Activated CD8-positive, alpha-beta memory T cell treated with anti-CD3 and anti-CD28 coated beads, Interleukin-2, amount 10 ng/mL, durations not matched to agents 7 days and 5 days (primary cell): ENCODE measurements at places on chromosomes 7 and 10. TPM values are rescaled to one million over a fixed set of nuclear protein-coding genes. Genes with fewer than 3 reads are reported as not detected.

Gene NET1
- 36.3 TPM for total RNA-seq

Gene MAT1A
- total RNA-seq: not detected

DNA sequence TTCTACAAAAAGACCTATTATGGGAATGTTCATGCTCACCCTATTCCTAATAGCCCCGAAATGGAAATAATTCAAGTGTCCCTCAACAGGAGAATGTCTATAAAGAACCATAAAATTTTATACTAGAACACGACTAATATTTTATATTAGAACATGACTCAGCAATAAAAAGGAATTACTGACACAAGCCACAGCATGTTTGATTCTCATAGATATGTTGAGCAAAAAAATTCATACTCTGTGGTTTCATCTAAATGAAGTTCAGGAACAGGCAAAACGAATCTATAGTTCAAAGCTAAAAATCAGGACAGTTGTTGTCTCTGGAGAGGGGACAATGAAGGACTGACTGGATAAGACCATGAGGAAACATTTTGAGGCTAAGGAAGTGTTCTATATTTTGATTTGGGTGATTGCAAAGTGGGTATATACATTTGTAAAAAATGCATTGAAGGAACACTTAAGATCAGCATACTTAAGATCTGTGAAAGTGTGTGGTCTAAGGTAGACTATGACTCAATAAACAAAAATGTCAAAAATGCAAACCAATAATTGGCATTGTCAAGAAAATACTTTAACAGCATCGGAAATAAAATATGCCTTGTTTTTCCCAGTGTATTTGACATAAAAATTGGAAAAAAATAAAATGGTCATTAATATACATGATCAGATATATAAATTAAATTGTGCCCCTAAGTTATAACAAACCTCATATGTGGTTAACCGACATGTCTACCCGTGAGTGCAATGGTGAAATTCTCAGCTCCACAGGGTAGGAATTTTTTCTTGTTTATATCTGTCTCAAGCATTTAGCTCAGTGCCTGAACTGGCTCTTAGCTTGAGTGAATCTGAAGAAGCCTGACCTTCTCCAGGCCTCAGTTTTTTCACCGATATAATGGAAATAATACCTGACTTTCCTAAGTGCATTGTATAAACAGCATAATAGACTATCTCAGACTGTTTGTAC lies 124.9 kb upstream of the CTTNBP2 start:
- H3K4me1 ChIP-seq: no peaks in the 10 kb centered on the region
- H3K27ac ChIP-seq: no peak overlapping the region
- DNase-seq: no peak
- H3K36me3 ChIP-seq: no peaks in the 10 kb centered on the region

GRCh38 chr7:13731643-13732042 lies 257.8 kb downstream of the ETV1 start:
- DNase-seq: no peak
- H3K27ac ChIP-seq: no peak overlapping the region
- H3K36me3 ChIP-seq: no peaks in the 10 kb centered on the region
- H3K4me3 ChIP-seq: no peak overlapping the region
- H3K27me3 ChIP-seq: no peaks in the 10 kb centered on the region

DNA sequence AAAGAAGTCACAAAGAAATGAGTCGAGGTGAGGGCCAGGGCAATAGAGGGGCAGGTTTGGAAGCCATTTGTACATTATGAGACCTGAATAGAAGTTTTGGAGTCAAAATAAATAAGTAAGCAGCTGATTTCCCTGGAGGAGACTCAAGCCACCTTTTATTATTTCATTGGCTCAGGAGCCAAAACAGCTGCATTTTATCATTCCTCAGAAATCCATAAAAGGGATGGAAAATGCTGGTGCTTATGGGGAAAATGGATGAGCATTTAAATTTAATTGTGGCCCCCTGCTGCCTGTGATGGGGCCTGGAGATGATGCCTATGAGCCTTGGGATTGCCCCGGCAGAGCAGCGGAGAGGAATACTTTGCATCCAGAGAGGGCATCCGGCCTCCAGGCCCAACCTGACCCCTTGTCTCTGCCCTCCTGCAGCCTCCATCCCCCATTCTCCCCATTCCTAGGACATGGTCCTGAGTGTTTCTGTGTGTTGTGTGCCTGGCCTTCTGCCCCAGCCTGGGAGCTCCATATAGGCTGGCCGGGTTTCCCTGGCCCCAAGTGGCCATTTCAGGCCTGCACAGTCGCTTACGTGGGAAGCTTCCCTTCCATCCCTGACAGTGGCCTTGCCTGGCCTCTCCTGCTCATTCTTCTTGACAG lies 296.8 kb upstream of the ZMIZ1 start:
- no peak overlapping the region for H3K27ac ChIP-seq
- no peaks in the 10 kb centered on the region for H3K4me1 ChIP-seq
- DNase-seq: no peak
- H3K36me3 ChIP-seq: no peaks in the 10 kb centered on the region

DNA sequence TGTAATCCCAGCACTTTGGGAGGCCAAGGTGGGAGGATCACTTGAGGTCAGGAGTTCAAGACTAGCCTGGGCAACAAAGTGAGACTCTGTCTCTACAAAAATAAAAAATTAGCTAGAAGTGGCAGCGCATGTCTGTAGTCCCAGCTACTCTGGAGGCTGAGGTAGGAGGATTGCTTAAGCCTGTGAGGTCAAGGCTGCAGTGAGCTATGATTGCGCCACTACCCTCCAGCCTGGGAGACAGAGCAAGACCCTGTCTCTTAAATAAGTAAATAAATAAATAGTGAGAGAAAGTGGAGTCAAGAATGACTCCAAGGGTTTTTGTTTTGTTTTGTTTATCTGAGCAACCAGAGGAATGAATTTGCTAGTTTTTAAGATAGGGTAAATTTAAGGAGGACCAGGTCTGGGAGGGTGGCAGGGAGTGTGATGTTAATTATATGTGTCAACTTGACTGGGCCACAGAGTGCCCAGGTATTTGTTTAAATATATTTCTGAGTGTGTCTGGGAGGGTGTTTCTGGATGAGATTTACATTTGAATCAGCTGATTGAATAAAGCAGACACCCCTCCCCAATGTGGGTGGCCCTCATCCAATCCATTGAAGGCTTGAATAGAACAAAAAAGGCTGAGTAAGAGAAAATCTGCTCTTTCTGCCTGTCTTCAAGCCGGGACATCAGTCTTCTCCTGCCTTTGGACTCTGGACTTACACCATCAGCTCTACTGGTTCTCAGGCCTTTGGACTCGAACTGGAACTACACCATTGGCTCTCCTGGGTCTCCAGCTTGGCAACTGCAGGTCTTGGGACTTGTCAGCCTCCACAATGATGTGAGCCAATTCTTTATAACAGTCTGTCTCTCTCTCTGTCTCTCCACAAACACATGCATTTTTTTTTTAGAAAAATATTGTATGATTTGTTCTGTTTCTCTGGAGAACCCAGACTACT lies 23.5 kb downstream of the IMPDH1 start:
- H3K4me3 ChIP-seq: no peak overlapping the region
- no peak overlapping the region for H3K27ac ChIP-seq
- H3K36me3 ChIP-seq: no peaks in the 10 kb centered on the region
- H3K27me3 ChIP-seq: no peaks in the 10 kb centered on the region
